ENCODE measurements at places on chromosomes 1 and 21. TPM values are rescaled to one million over a fixed set of nuclear protein-coding genes. Genes with fewer than 3 reads are reported as not detected.
A peak's percentile ranks its signal among the peaks of the same experiment; 100 is the strongest.

DNA sequence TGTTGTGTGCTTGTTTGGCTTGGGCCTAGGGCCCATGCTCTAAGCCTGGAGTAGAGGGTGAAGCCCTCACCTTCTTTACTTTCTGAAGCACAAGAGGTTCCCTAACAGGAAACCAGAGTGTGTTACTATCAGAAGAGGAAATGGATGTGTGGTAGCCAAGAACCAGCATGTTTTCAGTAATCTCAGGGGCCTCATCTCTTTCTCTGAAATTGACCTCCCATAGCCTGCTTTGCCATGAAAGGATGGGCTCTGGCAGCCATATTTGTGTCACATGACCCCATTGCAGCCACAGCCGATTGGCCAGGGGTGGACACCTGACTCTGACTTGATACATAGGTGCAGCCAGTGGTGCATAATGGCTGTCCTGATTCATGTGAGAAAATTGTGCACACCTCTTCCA is 18.6 kb downstream of the A3GALT2 start:
- peak; percentile 2 for DNase-seq
- H3K27me3 ChIP-seq: no peaks in the 10 kb centered on the region
- no peaks in the 10 kb centered on the region for H3K36me3 ChIP-seq
- peaks cover 10% of the 10 kb centered on the region for H3K4me1 ChIP-seq
- no peak overlapping the region for H3K27ac ChIP-seq

DNA sequence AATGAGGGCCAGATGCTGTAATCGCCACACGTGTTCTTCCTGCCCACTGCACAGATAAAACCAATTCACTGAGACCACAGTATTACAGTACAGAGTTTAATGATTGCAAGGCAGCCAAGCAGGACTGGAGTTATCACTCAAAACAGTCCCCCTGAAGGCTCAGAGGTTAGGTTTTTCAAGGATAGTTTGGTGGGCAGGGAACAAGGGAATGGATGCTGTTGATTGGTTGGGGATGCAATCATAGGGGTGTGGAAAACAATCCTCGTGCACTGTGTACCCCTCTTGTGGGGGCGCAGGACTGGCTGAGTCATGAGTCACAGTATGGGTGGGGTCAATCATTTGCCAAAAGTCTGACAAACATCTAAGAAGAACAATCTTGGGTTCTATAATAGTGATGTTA is 12.4 kb upstream of the USP1 start:
- H3K4me3 ChIP-seq: no peak overlapping the region
- H3K36me3 ChIP-seq: no peaks in the 10 kb centered on the region
- H3K27ac ChIP-seq: no peak overlapping the region
- H3K4me1 ChIP-seq: no peaks in the 10 kb centered on the region
- DNase-seq: no peak

GRCh38 chr1:198604975-198605374 is 33.9 kb upstream of the PTPRC start:
- H3K36me3 ChIP-seq: no peaks in the 10 kb centered on the region
- no peak for DNase-seq
- no peaks in the 10 kb centered on the region for H3K4me1 ChIP-seq
- no peak overlapping the region for H3K27ac ChIP-seq
- H3K27me3 ChIP-seq: no peaks in the 10 kb centered on the region
- no peak overlapping the region for H3K4me3 ChIP-seq

Gene C21orf91
- total RNA-seq: 2.0 TPM

Gene CHD5
- total RNA-seq: under 0.01 TPM

Gene CRP
- 1.6 TPM for total RNA-seq

All from body of pancreas (tissue), 4 donors.